CD8-positive, alpha-beta memory T cell (primary cell): ENCODE measurements at places on chromosomes 16 and 17. TPM values are rescaled to one million over a fixed set of nuclear protein-coding genes. Genes with fewer than 3 reads are reported as not detected.

Gene CUEDC1
- total RNA-seq, result 0.73 TPM

DNA sequence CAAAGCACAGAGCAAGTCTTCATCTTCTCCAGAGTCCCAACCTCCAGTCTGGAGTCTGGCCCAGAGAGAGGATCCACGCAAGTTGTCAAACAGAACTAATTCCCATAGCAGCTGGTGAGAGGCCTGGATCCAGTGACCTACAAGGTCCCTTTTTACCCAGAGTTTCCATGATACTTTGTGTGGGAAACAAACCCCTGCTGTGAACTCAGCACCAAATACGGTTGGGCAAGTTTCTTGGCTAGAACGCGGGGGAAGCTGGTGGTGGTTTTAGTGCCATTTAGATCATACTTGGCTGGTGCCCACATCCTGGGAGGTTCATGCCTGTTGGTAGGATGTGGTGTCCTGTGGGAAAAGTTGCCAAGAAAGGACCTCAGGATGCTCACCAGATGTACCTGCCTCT lies 18.1 kb downstream of the TMC7 start:
- DNase-seq, result no peak

GRCh38 chr17:7018331-7018964 lies 4.4 kb upstream of the BCL6B start:
- DNase-seq, result no peak

Gene CALB2
- not detected for total RNA-seq

Gene PGAP3
- total RNA-seq, result 12.1 TPM

Gene KRT24
- not detected for total RNA-seq

Gene REXO5
- 7.9 TPM for total RNA-seq

Gene MRM1
- 24.9 TPM for total RNA-seq

DNA sequence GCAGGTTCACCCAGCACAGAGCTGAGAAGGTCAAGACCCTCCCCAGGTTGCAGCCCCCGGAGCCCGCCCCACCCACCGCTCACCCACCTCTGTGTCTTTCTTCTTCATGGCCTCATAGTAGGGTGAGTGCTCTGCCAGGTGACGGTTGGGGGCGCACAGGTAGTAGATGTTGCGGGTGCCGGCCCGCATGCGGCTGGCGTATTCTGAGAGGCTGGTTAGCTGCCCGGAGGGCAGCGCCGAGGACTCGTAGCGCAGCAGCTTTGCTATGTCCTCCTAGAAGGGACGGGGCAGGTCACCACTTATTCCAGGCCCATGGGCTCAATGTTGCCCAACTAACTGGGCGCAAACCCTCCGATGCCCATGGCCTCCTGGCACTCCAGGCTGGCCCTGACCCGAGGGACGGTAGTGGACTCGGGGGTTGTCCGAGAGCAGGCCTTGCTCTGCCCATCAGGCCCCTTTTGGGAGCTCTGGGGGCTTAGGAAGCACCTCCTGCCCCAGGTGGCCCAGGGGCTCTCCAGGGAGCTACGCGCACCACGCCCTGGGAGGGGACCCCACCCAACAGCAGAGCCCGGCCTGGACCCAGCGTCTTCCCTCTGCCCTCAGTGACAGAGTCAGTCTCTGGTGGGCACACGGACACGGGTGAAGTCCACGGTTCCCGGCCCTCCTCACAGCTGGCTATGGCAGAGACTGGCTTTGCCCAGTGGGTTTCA lies 9.9 kb downstream of the DNASE1 start:
- no peak for DNase-seq

DNA sequence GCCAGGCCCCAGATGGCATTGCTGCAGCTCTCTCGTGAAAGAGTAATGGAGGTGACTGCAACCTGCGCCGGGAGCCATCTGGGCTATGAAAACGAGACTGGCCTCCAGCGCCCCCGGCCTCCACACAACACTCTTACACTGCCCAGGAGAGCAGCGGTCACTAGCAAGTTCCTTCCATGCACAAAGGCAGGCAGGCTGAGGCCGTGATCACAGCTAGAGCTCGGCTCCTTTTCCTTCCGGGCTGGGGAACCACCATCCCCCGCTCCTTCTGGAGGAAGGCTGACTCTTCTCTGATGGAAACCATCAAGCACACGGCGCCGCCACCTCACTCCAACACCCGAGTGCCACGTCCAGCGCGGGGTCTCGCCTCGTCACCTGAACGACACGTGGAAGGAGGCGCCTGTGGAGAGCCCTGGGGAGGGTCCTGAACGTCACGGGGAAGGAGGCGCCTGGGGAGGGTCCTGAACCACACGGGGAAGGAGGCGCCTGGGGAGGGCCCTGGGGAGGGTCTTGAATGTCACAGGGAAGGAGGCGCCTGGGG lies 61.9 kb downstream of the KLHDC4 start:
- no peak for DNase-seq

DNA sequence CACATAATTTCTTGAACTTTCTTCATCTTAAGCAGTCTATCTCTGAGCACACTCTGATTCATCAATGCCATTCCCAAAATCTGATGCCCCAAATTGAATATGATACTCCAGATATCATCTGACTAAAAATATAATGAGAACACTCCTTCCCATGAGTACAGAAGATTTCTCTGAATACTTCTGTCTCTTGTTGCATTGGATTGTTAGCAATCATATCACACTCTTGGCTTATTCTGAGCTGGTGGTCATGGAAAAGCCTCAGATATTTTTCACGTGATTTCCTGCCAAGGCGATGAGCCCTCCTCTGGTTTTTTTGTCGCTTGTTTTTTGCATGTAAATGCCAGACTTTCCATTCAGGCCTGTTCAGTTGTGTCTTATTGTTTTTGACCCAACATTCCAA lies 87.2 kb downstream of the NOG start:
- no peak for DNase-seq

DNA sequence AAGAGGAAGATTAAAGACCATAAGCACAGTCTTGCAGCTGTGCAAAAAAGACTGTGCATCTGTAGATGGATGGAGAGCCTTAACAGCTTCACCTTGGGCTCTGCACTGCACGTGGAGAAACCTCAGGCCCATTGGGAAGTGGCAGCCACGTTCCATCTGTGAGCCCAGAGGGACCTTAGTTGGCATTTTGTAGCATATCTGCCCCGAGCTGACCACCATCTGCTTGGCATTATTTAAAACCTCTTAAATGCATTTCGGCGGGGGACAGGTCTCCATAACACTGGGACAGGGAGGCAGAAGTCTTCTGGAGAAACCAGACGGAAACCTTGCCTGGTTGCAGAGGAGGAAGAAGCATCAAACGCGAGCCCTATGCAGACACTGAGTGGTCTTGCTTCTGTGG lies 345.6 kb downstream of the CPPED1 start:
- DNase-seq, result no peak

DNA sequence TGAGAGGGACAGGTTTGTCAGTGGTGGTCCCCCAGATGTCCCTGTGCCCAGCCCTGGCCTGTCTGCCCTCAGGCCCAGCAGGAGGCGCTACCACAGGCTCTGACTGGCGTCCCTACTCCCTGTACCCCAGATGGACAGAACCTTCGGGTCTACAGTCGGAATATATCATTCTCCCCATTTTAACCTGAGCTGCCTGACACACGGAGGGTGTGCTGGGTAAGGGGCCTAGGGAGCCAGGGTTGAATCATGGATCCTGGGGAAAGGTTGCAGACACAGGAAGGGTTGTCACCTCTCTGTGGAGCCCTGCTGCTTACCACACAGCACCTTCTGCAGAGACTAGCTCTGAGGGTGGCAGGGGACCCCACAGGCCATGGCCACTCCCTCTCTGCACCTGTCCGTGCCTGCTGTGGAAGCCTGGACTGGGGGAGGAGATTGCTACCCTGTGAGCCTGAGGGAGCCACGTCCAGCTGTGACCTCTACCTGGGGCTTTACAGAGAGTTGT lies 162.2 kb upstream of the ZNF267 start:
- no peak for DNase-seq

Gene IGFBP4
- total RNA-seq, result 3.2 TPM

- DNase-seq, result no peak
Observed at GRCh38 chr16:31130899-31131298, 4.6 kb downstream of the PRSS8 start.

Gene SNAI3
- 2.8 TPM for total RNA-seq

Gene BEAN1
- total RNA-seq, result not detected
